ENCODE measurements at places on chromosomes 12 and 14.

- peak; percentile 35 for DNase-seq
Observed at GRCh38 chr12:92513231-92513730, 189.5 kb upstream of the PLEKHG7 start.

DNA sequence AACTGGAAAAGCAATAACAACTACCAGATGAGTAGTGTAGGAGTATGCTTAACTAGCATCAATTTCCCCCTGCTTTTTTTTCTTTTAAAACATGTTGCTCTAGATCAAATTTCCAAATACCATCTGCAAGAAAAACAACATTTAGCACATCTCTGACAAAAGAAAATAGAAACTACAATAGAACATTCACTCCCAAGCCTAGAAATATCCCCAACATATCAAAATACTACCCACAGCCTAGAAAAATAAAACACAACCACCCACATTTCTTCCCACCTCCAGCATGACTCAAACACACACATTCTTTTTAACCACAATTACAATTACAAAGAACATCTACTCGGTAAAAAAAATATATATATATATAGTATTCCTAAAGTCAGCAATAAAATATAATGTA, 120.0 kb downstream of the PPFIA2 start:
- DNase-seq, result no peak

DNA sequence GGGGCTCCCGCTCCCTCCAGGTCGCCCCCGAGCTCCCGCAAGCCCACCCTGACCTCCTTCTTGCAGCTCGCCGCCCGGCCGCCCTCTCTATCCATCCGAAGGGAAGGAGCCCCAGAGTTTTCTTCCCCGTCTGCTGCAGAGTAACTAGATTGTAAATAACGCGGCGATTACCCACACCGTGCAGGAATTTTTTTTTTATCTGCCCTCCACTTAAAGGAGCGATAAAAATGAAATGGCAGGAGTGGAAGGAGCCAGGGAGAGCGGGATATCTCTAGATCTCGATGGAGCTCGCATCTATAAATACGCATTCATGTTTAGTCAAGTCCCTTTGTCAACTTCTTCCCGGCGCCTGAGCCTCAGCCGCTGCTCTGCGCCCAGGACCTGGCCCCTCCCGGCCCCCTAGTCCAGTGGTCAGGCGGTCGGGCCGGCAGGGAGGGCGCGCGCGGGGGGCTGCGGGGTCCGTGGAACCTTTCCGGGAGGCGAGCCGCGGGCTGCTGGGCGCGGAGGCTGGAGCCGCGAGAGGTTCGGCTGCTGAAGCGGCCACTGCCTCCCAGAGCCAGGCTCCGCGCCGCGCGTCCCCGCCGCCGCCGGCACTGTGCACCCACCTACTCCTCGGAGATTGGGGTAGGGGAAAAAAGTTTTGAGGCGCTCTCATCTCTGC, 386.0 kb downstream of the BCAT1 start:
- no peak for DNase-seq

GRCh38 chr12:30531731-30532678, 163.7 kb downstream of the IPO8 start:
- no peak for DNase-seq

DNA sequence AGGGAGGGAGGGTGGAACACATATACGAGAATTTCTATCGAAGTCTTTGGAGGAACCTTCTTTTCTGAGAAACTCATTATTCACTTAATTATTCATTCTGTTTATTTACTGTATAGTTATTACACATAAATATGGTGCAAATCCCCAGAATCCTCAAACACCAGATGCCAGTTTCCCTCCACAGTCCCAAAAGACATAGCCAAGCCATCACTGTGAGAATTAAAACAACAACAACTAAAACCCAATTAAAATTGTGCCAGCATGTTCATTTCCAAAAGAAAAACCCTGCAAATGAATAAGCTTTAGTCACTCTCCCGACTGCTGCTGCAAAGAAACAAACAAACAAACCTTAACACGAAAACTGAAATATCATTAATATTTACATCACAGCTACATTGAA, 173.5 kb downstream of the EFCAB11 start:
- DNase-seq, result no peak

DNA sequence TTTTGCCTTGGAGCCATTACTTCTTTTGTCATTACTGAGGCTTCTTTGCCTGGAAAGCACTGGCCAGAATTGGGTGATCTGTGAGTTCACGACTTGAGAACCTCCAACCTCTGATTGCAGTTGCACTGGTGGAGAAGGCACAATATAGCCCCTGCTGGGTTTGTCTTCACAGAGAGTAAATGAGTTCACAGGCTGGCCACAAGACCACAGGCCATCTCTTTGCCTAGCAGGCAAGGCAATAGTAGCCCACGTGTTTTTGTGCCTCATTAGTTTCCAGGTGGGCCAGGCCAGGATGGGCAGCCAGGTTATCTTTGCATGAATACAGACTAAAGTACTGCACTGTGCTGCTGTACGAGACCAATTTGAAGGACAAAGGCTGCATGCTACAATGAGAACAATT, 468.8 kb downstream of the NRXN3 start:
- DNase-seq, result no peak

DNA sequence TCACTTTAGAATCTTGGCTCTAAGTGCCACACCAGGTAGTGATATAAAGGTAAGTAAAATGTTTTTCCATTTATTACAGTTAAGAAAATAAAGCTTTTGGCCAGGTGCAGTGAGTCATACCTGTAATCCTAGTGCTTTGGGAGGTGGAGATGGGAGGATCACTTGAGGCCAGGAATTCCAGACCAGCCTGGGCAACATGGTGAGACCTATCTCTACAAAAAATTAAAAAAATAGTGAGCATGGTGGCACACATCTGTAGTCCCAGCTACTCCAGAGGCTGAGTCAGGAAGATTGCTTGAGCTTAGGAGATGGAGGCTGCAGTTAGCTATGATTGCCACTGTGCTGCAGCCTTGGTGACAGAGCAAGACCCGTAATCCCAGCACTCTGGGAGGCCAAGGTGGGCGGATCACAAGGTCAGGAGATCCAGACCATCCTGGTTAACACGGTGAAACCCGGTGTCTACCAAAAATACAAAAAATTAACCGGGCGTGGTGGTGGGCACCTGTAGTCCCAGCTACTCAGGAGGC, 5.0 kb downstream of the FANCM start:
- no peak for DNase-seq

DNA sequence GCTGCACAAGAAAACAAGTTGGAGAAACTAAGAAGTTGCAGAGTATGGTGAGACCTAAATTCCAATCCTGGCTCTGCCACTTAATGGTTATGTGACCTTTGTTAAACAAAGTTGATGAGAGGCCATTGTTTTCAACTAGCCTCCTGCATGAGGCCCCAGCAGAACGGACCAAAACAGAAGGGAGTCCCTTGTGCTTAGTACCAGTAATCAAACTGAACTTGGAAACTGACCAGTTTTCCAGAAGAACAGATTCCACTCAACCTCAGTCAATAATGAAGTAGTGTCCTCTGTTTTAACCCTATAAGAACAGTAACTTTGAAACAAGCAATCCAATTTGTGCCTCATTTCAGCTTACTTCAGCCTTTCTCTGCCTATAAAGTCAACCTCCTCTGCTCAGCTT, 69.9 kb downstream of the C12orf56 start:
- no peak for DNase-seq

GRCh38 chr14:93960108-93960475, 16.3 kb downstream of the ASB2 start:
- no peak for DNase-seq

DNA sequence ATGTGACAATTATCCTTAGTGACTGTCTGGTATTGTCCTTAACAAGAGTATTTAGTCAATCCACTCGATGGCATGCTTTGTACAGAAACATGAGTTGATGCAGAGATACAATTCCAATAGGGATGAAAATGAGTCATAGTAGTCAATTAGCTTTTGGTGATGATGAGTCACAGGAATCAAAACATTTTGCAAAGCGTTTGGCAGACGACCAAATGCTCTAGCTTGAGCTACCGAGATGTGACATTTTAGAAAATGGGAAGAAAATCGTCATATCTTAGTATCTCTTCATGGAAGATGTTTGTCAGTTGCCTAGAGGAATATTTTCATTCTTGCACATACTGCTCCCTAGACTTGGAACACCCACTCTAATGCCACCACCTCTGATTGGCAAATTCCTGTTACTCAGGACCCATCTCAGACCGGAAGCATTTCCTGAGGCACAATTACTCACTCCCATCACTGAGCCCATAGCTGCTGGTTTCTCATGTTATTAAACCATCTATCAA, 95.0 kb downstream of the LMNTD1 start:
- no peak for DNase-seq

GRCh38 chr12:6020930-6021329, 75.9 kb upstream of the ANO2 start:
- DNase-seq, result no peak

DNA sequence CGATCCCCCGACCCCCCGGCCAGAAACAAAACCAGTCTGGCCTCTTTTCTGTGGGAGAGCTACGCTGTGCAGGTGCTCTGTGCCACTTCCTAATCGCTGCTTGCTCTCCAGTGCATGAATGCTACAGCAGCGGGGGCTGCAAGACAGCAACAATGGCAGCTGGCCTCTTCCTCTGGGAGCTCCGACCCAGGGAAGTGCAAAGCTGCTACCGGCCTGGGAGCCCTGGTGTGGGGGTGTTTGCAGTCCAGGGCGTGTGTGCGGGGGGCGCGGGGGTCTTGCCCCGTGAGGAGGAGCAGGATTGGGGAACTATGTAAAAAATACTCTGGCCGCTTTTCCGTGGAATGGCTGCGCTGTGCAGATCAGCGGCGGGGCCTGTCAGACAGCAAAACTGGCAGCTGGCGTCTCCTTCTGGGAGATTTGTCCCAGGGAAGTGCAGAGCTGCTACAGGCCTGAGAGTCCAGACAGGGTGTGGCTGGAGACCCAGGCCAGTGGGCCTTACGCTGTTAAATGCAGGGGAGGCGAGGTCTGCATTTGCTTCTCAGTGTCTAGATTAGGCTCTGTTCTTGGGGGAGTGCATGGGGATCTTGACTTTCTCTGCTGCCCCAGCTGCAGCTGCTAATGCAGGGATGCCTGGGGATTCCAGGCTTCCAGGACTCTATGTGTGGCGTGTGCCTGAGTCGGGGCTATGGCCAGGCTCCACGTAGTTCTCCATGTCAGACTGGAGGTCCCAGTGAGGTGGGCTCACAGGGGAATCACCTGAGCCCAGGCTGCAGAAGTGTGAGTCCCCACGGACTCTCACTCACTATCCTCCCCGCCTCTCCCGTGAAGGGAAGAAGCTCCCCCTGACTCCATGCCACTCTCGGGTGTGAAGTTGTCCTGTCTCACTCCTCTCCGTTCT, 344.5 kb downstream of the AEBP2 start:
- DNase-seq, result no peak

GRCh38 chr12:56188778-56189098, 545 bp downstream of the SMARCC2 start:
- DNase-seq, result no peak

DNA sequence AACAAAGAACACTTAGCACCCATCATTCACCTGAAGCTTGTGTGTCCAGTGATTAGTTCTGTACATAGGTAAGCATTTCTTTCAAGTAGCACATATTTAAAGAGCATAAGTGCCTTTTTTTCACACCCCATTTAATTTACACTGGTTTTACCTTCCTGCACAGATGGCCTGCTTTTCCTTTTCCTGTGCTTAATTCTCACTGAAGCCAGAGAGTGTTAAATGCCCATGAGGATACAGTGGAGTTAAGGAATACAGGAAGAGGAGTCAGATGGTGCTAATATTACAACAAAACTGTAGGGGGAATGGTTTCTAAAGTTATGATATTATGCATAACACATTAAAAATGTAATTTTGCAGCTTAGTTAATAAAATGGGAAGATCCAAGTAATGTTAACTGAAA, 31.0 kb upstream of the SLC38A1 start:
- no peak for DNase-seq

DNA sequence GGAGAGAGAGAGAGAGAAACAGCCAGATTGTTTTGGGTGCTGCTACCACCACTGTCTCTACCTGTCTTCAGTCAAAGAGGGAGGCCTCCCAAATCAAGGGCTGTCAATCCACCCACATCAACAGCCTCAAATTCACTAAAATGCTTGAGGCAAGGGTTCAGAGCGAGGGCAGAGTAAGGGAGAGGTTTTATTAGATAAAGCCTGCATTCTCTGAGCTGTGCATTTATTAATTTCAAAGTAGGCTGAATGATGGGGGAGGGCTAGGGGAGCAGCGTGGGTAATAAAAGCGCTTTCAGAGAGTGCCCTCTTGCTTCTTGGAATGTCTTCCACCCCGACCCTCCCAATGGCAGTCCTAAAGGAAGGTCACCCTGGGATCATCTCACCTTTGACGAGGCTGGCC, 636.5 kb upstream of the TBX3 start:
- DNase-seq, result no peak

DNA sequence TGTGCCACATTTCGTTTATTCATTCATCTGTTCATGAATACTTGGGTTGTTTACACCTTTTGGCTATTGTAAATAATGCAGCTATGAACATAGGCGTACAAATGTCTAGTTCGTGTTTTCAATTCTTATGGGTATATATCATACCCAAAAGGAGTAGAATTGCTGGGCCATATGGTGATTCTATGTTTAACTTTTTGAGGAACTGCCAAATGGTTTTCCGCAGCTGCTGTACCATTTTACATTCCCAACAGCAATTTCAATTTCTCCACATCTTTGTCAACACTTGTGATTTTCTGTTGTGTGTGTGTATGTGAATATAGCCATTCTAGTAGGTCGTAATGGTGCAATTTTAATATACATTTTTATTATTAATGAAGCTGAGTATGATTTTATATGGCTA, 326.2 kb downstream of the ETNK1 start:
- DNase-seq, result no peak

- peak; percentile 18 for DNase-seq
Observed at GRCh38 chr12:103503546-103504480, 8.0 kb upstream of the C12orf42 start.

DNA sequence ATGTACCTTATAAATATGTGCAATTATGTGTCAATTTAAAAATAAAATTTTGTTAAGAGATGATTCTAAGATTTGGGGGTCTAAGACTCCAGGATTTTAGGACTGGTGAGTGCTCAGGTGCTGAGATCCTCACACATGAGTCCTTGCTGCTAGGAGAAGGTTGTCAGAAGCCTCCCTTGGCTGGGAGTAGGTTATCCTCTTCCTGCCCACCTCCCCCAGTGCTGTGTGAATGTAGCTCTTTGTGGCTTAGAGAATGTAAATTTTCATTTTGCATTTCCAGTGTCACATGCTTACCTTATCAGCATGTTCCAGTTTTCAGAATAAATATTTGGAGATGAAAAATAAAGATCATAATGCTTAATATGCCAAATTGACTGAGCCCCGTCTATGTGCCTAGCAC, 114.2 kb upstream of the MDM1 start:
- no peak for DNase-seq

GRCh38 chr12:11753150-11753499, 103.7 kb downstream of the ETV6 start:
- DNase-seq, result no peak

GRCh38 chr14:89296281-89296745, 120.7 kb downstream of the FOXN3 start:
- no peak for DNase-seq

DNA sequence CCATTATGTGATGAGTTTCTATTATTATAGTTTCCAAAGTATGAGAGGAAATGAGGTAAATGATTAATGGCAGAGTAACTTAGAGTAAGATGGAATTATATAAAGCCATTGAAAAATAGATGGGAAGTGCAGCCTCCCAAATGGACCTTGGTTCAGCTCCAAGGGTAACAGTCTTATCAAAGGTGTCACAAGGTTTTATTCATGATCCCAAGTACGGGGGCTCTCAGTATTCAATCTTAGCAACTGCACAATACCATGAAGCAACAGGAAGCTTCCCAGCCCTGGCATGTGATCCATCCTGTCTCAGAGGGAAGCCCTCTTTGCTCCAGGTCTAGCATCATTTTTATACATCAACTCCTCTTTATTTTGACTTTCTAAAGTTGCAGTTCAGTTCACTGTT, 948.2 kb downstream of the GALC start:
- no peak for DNase-seq

- DNase-seq, result no peak
Observed at GRCh38 chr12:92563819-92564218, 139.0 kb upstream of the PLEKHG7 start.

All from inflammatory macrophage (primary cell).